ENCODE measurements at places on chromosomes 4 and X.

- DNase-seq: no peak
Measured at GRCh38 chr4:112311516-112311915, 14.3 kb downstream of the ALPK1 start.

DNA sequence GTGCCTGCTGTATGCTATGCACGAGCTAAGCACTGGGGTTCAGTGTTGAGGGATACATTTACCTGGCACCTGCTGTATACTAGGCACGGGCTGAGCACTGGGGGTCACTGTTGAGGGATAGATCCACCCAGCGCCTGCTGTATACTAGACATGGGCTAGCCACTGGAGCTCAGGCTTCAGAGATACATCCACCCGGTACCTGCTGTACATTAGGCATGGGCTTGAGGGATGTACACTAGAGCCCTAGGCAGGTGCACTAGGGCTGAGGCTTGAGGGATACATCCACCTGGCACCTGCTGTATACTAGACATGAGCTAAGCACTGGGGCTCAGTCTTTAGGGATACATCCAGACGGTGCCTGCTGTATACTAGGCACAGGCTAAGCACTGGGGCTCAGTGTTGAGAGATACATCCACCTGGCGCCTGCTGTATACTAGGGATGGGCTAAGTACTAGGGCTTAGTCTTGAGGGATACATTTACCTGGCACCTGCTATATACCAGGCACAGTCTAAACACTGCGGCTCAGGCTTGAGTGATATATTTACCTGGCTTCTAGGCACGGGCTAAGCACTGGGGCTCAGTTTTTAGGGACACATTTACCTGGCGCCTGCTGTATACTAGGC lies 92.7 kb downstream of the ADRA2C start:
- no peak for DNase-seq

GRCh38 chr4:180636696-180637404 lies 1606.4 kb upstream of the TENM3 start:
- no peak for DNase-seq

GRCh38 chr4:53235547-53235946 lies 130.3 kb downstream of the SCFD2 start:
- no peak for DNase-seq

DNA sequence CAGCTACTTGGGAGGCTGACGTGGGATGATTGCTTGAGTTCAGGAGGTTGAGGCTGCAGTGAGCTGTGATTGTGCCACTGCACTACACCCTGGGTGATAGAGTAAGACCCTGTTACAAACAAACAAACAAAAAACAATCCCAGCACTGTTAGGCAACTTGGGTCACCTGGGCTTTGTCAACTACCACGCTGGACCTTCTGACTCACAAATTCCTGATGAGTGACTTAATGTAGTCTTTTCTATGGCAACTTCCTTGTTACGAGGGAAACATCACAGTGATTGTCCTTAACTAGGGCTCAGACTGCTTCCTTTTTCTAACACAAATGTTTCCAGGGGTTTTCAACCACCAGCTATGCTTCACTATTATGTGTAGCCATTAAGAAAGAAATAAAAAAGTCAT lies 128.8 kb upstream of the GPC4 start:
- DNase-seq: peak; percentile 85

DNA sequence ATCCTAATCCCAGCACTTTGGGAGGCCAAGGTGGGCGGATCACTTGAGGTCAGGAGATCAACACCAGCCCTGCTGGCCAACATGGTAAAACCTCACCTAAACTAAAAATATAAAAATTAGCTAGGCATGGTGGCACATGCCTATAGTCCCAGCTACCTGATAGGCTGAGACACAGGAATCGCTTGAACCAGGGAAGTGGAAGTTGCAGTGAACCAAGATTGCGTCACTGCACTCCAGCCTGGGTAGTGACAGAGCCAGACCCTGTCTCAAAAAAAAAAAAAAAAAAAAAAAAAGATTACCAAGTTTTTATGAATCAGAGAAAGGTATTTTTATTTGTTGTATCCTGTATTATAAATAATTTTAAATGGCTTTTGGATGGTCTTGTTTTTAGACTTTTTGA lies 15.1 kb downstream of the TRAPPC11 start:
- no peak for DNase-seq

GRCh38 chrX:134572816-134573682 lies 85.2 kb downstream of the PLAC1 start:
- peak; percentile 49 for DNase-seq

DNA sequence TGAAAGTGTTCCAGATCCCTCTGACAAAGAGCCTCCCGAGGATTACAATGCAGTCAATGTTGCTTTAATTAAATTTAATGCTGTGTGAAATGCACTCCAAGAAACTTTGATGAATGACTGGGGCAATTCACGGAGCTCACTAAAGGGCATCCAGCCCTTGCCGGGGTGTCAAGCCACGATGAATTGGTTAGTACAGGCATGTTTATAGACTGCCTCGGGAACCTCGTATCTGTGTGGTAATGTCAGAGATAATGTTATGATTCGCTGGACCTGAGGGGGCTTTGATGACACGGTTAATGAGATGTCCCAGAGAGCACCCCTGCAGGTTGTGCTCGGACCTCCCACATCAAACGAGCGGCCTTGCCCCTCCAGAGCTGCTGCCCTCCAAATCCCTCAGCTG lies 428.8 kb downstream of the NKX6-1 start:
- DNase-seq: no peak

DNA sequence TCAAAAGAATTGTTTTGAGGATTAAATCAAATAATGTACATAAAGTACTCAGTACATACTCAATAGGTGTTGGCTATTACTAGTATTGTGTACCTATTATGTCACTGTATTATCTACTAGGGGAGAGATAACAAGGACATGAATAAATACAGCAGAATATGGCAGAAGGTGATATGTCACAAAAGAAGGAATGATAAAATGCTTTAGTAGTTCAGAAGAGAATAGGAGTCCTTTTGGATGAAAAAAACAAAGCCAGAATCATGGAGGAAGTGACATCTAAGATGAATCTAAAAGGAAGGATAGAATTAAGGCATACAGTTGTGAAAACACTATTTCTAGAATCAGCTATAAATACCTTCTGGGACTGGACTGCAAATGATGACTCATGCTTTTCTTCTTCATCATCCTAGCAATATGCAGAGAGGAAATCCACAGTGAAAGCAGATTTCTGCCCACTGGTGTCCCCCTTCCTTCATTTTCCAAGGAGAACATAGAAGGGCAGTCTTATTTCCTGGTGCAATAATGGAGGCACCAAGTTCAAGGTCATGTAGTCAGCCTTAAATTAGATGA lies 98.7 kb downstream of the GLUD2 start:
- DNase-seq: no peak

GRCh38 chr4:68288393-68288740 lies 42.9 kb upstream of the TMPRSS11B start:
- no peak for DNase-seq

- DNase-seq: peak; percentile 26
Measured at GRCh38 chrX:130728208-130728607, 174.8 kb downstream of the ENOX2 start.

GRCh38 chr4:144579411-144580030 lies 66.4 kb upstream of the HHIP start:
- peak; percentile 60 for DNase-seq

- DNase-seq: no peak
Measured at GRCh38 chr4:119394826-119395225, 72.9 kb upstream of the FABP2 start.

- no peak for DNase-seq
Measured at GRCh38 chr4:140996766-140997165, 136.5 kb downstream of the RNF150 start.

Measured in RCC 7860 (cell line).